GM03348 (cell line): ENCODE measurements at places on chromosomes 2 and 18.
A peak's percentile ranks its signal among the peaks of the same experiment; 100 is the strongest.

DNA sequence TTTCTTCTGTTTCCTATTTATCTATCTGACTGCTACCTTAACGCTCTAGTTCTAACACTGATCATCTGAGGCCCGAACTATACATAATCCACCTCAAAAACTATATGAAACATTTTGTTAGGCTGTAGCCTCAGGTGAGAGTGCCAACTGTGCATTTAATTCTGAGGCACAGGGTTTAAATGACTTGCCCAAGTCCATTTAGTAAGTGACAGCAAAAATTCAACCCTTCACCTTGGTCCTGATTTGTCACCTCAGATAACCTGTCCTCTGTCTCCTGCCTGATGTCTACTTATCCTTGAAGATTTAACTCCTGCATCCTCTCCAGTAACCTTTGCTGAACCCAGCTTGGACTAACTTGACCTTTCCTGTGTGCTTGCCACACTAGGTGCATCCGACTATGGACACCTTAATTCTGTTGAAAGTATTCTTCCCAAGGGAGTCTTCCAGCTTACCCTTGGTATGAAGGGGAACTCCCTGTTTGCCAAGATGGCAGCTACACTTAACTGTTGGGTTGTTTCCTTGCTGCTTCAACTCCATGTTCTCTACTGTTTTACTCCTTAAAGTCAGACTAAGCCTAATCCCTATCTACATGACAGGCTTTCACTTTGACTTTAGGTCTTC lies 23.5 kb downstream of the CD302 start:
- DNase-seq: no peak

DNA sequence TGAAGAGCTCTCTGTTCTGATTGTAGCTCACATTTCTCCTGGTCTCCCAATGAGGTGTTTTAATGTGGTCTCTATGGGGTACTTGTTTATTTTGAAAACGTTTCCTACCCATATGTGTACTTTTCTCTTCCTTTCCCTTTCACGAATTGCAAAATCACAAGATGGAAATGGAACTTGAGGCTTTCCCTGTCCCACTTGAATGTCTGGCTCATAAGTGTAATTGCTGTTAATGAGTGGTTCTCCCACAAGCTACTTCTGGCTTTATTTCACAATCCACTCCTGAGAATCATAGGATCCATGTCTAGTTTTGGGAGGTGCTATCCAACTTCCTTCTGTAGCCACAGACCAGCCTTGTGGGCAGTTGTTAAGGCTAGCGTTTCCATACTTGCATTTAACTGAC lies 81.1 kb upstream of the CAVIN2 start:
- peak; percentile 27 for DNase-seq

DNA sequence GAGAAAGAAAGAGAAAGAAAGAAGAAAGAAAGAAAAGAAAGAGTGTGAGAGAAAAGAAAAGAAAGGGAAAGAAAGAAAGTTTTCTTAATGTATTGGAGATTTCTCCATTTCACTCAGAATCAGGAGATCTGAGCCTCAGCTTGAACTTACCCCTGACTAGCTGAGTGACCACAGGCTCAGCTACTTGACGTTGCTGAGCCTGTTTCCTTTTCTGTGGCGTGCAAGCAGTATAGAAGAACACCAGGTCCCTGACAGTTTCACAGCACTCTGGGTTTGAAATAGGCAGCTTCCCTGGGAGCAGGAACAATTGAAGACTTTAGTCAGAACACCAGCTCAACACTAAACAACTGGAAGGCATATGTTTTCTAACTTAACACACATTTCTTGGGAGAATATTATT lies 44.7 kb downstream of the MARCO start:
- no peak for DNase-seq

DNA sequence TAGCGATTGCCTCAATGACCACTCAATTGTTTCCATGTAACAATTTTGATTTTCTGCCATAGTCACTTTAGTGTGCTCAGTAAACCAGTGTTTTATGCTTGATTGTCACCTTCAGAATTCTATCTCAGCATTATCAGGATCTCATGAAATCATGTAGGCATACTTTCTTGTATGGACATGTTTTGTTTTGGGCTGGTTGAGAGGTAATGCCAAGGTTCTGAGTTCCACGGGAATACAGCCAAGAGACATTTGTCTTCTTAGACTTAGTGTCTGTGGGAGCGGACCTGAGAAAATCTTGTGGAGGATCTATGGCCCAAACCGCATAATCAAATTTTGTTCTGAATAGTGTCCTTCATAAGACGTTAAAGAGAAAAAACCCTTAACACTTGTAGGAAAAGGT lies 10.2 kb downstream of the MSTN start:
- DNase-seq: no peak

GRCh38 chr2:144162652-144163051 lies 357.3 kb downstream of the ZEB2 start:
- no peak for DNase-seq

DNA sequence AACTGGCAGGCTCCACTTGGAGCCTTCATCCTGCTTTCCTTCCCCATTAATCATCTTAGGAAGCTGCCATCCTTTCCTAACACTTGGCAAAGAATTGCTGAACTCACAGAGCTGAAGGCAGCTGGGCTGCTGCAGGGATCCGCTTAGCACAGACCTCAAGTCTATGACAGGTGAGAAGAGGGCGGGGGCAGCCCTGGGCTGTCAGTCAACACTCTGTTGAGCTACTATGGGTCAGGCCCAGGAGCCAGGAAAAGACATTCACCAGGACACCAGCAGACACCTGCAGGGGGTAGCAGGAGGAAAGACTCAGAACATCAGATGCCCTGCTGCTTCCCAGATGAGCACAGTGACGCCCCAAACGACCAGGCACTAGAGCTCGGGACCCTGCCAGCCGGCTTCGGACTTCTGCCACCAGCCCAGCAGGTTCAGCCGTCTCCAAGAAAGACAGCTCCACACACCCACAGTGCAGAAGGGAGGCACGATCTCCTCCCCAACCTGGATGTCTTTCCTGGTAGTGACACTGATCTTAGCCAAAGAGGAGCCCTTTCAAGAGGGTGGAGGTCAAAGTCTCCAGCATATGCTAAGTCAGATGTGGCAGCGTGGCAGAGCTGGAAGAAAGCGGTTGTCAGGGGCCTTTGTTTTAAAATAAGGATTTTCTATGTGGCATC lies 55.2 kb downstream of the SNORC start:
- DNase-seq: no peak

- no peak for DNase-seq
Measured at GRCh38 chr18:78816114-78816513, 163.5 kb upstream of the SALL3 start.

DNA sequence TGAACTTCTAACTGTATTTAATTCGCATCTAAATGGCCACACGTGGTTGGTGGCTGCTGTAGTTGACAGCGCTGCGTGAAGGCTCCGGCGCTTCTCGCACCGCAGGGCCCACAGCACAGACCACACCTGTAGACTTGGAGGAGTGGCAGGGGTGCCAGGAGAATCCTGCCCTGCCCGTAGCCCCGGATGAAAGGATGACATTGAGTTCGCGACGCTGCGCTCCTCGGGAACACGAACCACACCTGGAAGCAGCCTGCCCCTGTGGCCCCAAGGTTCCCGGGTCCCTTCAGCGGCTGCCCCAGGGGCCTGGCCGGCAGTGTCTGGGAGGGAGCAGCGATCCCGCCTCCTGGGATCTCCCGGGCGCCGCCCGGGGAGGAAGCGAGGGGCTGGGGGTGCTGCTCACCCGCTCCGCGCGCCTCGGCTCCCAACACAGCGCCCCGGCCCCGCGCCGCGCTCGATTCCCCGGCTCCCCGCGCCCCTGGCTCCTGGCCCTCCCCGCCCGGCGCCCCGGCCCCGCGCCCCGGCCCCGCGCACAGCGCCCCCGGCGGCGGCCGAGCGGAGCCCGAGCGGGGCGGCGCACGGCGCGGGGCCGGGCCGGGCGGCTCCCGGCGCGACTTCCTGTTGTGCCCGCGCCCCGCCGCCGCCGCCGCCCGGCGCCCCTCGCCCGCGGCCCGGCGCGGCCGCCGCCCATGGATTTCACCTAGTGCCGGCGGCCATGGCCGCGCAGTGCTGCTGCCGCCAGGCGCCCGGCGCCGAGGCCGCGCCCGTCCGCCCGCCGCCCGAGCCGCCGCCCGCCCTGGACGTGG lies at the start of gene RNPEPL1:
Gene RNPEPL1, plus strand, starts transcription at position 613 of the 806 bp plus-strand sequence. Its CDS starts 103 bp downstream, at position 716.
- peak; percentile 88 for DNase-seq

DNA sequence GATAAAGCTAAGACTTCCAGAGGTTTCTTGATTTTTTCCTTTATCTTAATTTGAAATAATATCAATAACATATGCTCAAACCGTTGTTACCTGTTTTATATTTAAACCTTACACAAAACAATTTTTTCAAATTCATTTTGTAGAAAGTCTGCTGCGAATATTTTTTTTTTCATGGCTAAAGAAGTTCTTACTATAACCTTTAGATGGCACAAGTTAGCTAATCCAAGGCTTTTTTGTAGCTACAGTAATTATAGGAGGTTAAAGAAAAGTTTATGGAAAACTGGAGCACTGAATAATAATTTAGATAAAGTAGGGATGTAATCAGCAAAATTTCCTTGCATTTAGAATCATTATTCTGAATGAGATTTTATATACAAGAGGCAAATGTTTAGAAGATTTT lies 78.0 kb upstream of the PNPT1 start:
- peak; percentile 57 for DNase-seq

DNA sequence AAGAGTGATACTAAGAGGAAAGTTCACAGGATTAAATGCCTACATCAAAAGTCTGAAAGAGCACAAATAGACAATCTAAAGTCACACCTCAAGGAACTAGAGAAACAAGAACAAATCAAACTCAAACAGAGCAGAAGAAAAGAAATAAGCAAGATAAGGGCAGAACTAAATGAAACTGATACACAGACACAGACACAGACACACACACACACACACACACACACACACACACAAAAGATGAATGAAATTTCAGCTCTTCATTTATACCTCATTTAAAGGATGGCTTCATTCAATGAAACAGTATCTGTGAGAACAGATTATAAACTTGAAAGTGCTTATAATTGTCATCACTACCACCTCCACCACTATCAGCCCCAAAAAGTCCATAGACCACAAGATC lies 428.9 kb downstream of the MBD2 start:
- DNase-seq: no peak

DNA sequence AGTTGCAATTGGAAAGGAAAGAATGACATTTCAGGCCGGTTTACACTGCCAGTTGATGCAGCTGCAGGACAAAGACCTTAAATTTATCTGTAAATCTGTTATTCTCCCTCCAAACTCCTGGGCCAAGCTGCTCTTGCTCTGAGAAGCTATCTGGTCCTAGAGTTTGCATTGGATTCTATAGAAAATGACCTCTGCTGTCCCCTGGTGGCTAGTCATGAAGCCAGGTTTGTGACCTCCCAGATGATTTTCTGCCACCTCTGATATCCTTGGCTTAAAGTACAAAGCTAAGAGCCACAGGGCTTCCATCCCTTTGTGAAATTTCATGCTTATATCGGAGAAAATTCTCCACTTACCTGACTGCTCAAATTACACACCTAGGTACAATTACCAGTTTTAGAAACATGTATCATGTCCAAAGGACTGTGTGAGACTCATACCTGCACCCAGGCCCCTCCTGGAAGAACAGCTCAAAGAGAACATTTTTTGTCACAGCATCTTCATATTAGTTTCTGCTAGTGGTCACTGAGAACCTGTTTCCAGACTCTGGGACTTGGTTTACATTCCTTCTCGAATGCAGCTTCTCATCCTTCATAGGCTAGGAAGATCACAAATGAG lies 28.9 kb upstream of the IER3IP1 start:
- peak; percentile 48 for DNase-seq

- no peak for DNase-seq
Measured at GRCh38 chr2:71499691-71500090, 46.3 kb downstream of the DYSF start.

- no peak for DNase-seq
Measured at GRCh38 chr2:102114851-102115497, 27.6 kb upstream of the IL1R1 start.

GRCh38 chr2:25204190-25204838 lies 35.9 kb upstream of the POMC start:
- peak; percentile 54 for DNase-seq
